Activated CD4-positive, alpha-beta T cell treated with anti-CD3 and anti-CD28 coated beads for 48 hours (primary cell): ENCODE measurements at places on chromosomes 2 and 18.
A peak's percentile ranks its signal among the peaks of the same experiment; 100 is the strongest.

DNA sequence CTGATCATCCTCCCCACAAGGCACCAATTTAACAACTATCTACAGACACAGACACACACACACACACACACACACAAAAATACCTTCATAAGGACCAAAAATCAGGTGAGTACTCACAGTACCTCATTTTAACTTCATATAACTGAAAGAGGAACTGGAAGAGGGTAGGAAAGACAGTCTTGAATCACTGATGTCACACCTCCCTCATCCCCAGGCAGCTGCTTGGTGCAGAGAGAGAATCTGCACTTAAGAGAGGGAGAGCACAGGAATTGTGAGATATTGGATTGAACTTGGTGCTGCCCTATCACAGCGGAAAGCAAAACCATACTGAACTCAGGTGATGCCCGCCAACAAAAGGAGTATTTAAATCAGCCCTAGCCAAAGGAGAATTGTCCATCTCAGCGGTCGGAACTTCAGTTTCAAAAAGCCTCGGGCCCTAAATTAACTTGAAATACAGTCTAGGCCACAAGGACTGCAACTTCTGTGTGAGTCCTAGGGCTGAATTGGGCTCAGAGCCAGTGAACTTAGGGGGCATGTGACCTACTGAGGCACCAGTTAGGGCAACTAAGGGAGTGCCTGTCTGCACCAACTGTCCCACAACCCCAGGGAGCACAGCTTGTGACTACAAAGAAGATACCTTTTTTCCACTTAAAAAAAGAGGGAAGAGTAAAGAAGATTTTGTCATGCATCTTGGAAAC is 211.1 kb downstream of the LRATD1 start:
- DNase-seq, result no peak

DNA sequence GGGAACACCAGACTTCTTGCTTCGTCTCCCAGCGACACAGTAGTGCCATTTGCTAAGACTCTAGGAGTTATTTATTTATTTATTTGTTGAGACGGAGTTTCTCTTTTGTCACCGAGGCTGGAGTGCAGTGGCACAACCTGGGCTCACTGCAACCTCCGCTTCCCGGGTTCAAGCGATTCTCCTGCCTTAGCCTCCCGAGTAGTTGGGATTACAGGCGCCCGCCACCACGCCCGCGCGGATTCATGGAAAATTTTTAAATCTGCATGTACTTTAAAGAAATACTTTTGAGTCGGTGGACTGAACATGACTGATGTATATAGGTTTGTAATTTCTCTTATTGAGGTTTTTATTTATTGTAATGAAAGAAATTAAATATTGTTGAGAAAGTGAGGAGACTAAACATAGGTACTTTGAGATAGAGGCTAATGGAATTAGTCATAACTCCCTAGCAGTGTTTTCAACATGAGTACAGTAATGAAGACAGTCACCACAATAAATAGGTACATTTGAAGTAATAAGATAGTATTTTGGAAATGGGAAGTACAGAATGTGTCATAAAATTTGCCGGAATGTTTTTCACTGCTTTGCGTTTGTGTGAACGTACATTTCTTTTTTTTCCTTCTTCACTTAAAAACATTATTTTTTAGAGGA is 983 bp downstream of the MTX2 start:
- DNase-seq, result no peak

DNA sequence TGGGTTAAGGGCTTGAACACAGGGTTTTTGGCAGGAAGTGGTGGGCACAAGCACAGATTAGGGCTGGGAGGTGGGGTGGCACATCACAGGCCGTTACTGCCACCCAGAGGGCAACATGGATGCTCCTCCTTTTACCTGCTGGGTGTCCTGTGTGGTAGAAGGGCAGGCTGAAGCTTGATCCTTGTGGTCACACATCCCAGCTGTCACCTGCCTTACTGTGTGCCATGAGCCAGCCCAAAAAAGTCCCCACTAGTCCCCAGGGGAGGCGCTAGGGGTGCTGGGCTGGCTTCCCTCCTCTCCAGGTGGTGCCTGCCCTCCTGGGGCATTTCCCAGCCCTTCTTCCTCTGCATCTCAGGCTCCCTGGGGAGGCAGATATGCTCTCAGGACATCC is 50.5 kb upstream of the ALPP start:
- DNase-seq, result no peak

DNA sequence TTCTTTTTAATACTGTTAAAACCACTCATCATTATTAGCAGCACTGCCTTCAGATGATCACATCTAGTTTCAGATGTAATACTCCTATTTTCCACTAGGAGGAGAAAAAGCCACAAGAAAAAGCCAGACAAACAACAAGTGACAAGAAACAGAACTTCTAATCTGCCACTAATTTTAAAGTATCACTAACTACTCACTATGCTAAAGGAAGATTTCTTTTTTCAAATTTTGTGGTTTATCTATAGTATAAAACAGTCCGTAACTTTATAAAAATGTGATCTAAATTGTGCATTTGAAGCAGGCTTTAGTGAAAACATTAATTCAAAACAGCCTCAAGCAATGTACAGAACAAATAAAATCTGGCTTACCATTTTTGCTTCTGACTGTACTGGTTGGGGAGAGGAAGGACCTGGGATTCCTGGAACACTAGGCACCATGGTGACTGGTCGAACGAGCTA is 56.8 kb downstream of the ATF2 start:
- DNase-seq, result no peak

- DNase-seq, result no peak
Observed at GRCh38 chr2:20917719-20918572, 95.0 kb upstream of the LDAH start.

- DNase-seq, result peak; percentile 32
Observed at GRCh38 chr2:46364797-46365457, 67.7 kb downstream of the EPAS1 start.

- DNase-seq, result no peak
Observed at GRCh38 chr2:49026706-49027105, 127.6 kb downstream of the FSHR start.

DNA sequence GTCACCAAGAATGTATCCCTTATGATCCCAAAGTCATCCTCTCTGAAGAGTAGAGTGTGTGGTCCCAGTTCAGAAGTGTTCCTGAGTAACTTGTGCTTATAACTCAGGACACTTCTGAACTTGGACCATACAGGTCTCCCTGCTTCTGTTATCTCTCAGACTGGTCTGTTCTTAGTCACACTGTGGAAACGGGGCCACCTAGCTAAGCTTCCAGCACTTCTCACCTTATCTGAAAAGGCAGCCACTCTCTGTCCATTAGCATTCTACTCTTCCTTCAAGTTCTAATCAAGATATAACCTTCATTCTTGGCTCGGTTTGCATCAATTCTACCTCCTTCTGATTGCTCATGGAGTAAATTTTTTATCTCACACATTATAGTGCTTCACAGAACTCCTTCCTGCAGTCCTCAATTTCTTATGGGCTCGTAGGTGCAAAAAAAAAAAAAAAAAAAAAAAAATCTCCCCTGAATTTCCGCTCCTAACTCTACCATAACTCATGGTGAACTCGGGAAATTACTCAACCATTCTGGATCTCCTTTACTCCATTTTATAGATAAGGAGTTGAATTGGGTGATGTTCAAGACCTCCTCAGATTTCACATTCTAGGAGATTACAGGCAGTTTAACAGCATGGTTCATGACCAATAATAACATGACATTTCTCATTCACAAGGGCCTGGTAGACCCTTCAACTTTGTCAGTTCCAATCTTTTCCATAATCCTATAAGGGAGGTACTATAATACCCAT is 108.4 kb downstream of the TACR1 start:
- no peak for DNase-seq

GRCh38 chr2:128835342-128835855 is 516.7 kb upstream of the HS6ST1 start:
- no peak for DNase-seq

- DNase-seq, result peak; percentile 56
Observed at GRCh38 chr2:216348756-216349308, 23.5 kb downstream of the MARCHF4 start.

GRCh38 chr18:7303316-7304060 is 72.6 kb downstream of the LRRC30 start:
- no peak for DNase-seq

- no peak for DNase-seq
Observed at GRCh38 chr18:3529077-3529476, 79.1 kb downstream of the TGIF1 start.

GRCh38 chr18:79792096-79792987 is 5.4 kb upstream of the KCNG2 start:
- no peak for DNase-seq

- DNase-seq, result no peak
Observed at GRCh38 chr2:150351922-150352321, 135.5 kb downstream of the RND3 start.

DNA sequence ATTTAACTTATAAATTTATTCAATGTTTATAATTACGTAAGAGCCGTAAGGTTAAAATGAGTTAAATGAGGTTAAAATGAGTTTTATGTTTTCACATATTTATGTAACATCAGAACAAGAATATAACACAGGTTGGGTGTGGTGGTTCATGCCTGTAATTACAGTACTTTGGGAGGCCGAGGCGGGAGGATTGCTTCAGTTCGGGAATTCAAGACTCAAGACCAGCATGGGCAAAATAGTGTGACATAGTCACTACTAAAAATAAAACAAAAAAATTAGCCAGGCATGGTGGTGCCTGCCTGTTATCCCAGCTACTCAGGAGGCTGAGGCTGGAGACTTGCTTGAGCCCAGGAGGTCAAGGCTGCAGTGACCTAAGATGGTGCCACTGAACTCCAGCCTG is 9.3 kb upstream of the MBD2 start:
- DNase-seq, result no peak
